ENCODE measurements at places on chromosomes 3 and 15.

- DNase-seq, result no peak
These were observed 82.0 kb upstream of the TBL1XR1 start for GRCh38 chr3:177279118-177279815.

DNA sequence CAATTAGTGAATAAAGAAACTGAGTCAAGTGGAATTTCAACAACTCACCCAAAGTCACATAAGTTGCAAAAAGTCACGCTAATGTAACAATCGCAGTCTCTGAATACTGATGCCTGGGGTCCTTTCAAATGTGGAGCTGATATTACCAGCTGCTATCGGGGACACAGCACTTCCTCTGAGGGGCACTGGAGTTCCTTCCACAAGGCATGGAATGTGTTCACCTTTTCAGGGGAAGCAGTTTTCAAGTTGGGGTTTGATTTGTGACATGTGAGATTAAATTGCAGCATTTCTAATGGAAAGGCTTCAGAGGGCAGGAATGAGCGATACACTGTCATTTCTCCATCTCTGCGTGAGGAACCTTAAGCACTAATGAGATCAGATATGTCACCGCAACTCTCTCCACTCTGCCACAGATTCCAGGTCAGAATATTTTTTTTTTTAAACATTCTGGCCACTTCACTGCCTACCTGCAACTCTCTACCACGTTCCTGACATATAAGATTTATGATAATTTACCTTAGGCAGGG, 807.2 kb upstream of the CFAP20DC start:
- DNase-seq, result no peak

DNA sequence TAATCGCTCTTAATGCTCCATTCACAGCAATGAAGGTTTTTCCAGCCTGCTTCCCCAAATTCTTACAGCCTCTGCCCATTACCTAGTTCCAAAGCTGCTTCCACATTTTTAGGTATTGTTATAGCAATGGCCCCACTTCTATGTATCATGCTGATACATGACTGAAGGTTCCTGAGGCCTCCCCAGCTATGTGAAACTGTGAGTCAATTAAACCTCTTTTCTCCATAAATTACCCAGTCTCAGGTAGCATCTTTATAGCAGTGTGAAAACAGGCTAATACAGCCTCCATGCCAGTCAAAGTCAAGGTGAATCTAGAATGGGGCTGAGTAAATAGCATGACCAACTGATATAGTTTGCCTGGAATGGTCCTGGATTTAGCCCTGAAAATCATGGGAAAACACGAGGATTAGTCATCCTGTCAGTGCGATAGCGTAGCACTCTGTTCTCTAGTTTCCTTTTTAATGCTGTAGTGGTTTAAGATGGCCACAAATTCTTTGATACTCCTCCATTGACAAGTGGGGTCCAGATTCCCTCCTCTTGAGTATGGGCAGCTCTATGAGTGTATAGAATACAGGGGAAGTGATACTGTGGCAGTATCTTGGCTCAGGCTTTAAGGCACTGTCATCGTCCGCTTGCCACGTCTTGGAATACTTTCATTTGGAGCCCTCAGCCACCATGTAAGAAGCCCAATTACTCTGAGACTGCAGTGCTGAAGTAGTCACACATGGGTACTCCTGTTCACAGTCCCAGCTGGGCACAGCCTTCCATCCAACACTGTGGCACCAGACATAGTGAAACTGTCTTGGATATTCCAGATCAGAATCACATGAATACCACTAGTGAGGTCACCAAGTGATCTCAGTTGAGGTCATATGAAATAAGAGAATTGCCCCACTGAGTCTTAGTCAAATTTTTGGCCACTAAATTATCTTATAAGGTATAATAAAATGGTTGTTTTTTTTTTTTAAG, 94.0 kb upstream of the PLCL2 start:
- DNase-seq, result no peak

- no peak for DNase-seq
These were observed 676 bp downstream of the CNOT10 start for GRCh38 chr3:32685543-32686185.

- DNase-seq, result no peak
These were observed 65.1 kb upstream of the LEKR1 start for GRCh38 chr3:156761007-156761406.

- no peak for DNase-seq
These were observed 35.2 kb downstream of the PARP15 start for GRCh38 chr3:122612696-122613095.

DNA sequence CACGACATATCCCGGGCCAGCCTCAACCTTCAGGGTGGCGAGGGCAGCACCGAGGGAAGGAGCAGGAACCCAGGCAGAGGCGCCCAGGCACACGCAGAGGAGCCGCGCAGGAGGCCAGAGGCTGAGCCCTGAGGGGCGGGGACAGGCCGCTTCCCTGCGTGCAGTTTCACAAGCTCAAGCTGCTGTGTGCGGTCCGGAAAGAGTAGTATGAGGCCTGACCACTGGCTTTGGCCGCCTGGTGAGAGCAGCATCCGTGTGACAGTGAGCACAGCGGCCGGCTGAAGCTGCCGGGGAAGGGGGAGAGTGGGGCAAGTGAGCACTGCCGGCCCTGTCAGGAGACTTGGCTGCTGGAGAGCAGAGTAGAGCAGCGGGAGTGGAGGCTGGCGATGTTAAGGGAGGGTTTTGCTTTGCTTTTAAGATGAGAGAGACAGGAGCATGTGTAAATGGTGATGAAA, 8.7 kb downstream of the ZDHHC19 start:
- DNase-seq, result no peak

GRCh38 chr3:49349348-49350114, 8.6 kb downstream of the GPX1 start:
- no peak for DNase-seq

DNA sequence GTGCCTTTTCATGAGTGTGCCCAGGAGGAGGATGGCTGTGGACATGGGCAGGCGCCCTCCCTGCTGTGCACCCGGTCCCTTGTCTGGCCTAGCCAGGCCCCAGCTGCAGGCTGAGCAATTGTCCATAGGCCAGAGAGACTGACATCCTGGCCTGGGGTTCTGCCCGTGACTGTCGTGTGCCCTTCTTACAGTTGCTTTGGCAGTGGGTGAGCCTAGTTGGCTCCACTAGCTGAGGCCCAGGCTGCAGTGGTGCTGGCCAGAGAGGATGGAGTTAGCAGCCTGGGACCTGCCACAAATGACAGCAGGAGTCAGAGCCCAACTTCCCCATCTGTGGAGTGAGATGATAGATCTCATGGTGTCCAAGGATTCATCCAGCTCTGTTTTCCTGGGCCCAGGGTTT, 9.0 kb upstream of the CHRNB4 start:
- no peak for DNase-seq

DNA sequence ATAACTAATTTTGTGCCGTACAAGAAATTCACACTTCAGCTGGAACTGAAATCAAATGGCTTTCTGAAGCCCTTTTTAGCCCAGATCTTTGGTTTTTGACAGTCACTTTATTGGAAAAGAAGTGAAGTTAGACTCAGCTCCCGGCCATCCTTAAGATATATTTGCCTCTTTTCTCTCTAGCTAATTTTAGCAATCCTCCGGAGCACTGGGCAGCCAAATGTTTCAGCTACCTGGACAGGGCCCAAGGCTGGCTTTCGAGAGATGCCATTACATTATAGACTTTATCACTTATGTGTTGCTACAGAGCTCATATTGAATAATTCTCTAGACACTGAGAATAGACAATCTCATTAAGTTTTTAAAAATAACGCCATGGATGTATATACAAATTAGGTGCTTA, 28.5 kb upstream of the RPL39L start:
- no peak for DNase-seq

GRCh38 chr15:67096546-67097294, 31.3 kb downstream of the SMAD3 start:
- no peak for DNase-seq

DNA sequence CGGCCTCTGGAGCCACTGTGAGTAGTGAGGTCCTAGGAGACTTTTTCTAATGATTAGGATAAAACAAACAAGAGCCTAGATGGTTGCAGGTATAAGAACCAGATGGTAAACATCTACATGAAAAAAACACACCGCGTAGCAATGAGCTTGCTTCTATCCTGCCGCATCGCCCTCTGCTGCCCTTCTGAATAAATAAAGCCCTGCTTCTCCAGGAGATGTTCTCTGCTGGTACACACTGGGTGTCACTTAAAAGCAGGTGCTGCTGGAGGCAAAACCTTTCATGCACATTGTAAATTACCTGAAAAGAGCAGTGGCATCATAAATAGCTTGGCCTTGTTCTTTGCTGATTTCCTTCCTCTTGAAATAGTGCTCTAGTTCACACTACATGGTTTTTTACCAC, 164.4 kb upstream of the TOPAZ1 start:
- no peak for DNase-seq

DNA sequence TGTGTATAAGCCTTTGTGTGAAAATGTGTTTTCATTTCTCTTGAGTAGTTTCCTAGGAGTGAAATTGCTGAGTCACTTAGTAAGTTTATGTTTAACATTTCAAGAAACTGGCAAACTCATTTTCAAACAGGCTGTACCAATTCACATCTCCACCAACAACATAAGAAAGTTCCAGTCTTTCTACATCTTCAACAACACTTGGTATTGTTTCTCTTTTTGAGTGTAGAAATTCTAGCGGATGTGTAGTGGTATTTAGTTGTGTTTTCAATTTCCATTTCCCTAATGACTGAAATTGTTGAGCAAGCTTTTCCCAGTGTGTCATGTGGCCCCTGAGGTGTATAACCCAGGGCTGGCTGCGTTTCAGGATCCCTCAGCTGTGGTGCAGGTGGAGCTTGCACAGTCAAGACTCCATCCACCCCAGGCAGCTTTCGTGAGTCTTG, 258.5 kb downstream of the PDCD6IP start:
- no peak for DNase-seq

- DNase-seq, result no peak
These were observed 11.3 kb upstream of the NIPA2 start for GRCh38 chr15:22827125-22827524.

GRCh38 chr3:123789160-123789559, 95.0 kb downstream of the MYLK start:
- no peak for DNase-seq

DNA sequence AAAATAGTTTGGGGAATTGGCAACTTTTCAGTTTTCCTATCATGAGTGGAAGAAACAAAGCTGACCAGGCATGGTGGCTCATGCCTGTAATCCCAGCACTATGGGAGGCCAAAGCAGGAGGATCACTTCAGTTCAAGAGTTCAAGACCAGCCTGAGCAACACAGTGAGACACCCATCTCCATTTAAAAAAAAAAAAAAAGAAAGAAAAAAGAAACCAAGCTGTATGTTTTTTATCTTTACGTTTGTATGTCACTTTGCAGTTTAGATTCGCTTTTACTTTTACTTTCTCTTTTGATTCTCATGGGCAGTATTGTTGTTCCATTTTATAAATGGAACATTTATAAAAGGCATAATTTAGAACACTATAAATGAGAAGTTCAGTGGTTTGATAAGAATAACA, 31.2 kb upstream of the TNIK start:
- DNase-seq, result no peak

- DNase-seq, result no peak
These were observed 35.8 kb downstream of the MGLL start for GRCh38 chr3:127786353-127787070.

DNA sequence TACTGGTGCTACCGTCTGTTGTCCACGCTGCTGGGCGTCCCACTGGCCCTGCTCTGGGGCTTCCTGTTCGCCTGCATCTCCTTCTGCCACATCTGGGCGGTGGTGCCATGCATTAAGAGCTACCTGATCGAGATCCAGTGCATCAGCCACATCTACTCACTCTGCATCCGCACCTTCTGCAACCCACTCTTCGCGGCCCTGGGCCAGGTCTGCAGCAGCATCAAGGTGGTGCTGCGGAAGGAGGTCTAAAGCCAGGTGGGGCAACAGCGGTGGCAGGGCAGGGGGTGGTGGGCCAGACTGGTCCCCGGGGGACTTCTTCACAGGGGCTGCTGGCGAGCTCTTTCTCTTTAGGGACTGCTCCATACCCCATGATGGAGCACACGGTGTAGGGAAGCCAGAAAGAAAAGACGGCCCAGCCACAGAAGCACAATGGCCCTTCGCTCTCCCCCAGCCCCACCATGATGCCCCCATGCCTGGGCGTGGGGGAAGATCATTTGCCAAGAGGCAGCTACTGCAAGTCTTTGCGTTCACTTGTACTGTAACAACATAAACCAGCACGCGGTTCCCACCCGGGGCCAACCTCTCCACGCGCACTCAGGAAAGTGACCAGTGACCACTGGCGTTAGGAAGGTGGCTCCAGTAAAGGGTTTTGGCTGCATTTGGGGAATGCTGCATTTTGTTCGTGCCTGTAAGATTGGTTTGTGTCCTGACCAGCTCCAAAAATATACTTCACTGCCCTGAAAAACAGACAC, 12.2 kb downstream of the CAV3 start:
- DNase-seq, result no peak

DNA sequence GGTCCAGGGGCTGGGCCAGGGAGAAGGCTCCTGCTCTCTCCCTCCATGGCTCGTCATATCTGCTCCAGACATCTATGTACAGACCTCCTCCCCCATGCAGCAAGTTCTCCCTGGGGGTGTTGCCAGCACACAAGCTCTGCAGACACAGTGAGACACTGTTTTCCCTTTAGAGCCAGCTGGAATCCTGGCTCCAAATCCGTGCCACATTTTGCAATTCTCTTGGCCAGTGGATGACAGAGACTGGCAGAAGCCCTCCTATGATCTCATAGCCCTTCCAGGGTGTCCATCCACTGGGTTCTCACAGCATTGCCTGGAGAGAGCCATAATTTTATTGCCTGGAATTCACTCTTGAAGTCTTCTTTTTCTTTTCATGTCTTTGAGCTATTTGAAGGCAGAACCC, 203.9 kb downstream of the TLE3 start:
- no peak for DNase-seq

GRCh38 chr15:48147358-48147757, 26.6 kb downstream of the SLC24A5 start:
- no peak for DNase-seq

DNA sequence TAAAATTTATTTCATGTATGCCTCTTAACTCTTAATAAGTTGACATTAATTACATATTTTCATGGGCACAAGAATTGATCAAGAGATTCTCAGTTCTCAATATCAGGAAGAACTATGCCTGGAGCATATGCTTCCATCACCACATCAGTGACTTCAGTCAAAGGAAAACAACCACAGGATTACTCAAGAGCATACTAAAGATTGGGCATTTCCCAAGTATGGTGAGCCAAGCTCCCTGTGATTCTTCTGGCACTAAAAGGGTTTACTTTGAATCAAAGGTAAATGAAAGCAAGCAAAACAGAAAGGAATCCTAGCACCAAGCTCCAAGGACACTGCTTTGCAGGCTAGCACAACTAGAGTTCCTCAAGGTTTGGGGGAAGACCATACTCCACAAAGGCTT, 44.6 kb downstream of the FMN1 start:
- no peak for DNase-seq

GRCh38 chr3:109187390-109187789, 50.9 kb downstream of the C3orf85 start:
- DNase-seq, result no peak
